ENCODE measurements at places on chromosomes 4 and X.
A peak's percentile ranks its signal among the peaks of the same experiment; 100 is the strongest.

GRCh38 chr4:43373201-43373600, 480.7 kb downstream of the GRXCR1 start:
- no peak overlapping the region for H3K4me3 ChIP-seq
- H3K27ac ChIP-seq: no peak overlapping the region
- no peaks in the 10 kb centered on the region for H3K4me1 ChIP-seq
- DNase-seq: no peak
- no peaks in the 10 kb centered on the region for H3K27me3 ChIP-seq

DNA sequence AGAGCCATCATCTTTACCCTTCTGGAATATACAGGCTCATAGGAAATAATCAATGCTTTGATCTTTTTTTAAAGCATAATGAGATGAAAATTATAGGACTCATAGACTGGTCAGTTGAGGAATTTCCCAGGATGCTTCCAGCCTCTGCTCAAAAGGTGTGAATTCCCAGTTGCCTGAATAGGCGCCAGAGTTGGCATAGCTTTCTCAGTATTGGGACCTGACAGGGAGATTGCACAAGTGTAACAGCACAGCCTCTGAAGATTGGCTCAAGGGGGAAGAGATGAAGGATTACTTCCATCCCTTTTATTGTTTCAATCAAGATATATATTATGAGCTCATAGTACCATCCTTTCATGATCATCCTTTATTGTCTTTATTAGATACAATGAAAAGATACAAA, 17.9 kb downstream of the TET2 start:
- no peaks in the 10 kb centered on the region for H3K36me3 ChIP-seq
- H3K4me3 ChIP-seq: no peak overlapping the region
- no peak for DNase-seq
- H3K27ac ChIP-seq: no peak overlapping the region
- no peaks in the 10 kb centered on the region for H3K27me3 ChIP-seq
- H3K4me1 ChIP-seq: no peaks in the 10 kb centered on the region

DNA sequence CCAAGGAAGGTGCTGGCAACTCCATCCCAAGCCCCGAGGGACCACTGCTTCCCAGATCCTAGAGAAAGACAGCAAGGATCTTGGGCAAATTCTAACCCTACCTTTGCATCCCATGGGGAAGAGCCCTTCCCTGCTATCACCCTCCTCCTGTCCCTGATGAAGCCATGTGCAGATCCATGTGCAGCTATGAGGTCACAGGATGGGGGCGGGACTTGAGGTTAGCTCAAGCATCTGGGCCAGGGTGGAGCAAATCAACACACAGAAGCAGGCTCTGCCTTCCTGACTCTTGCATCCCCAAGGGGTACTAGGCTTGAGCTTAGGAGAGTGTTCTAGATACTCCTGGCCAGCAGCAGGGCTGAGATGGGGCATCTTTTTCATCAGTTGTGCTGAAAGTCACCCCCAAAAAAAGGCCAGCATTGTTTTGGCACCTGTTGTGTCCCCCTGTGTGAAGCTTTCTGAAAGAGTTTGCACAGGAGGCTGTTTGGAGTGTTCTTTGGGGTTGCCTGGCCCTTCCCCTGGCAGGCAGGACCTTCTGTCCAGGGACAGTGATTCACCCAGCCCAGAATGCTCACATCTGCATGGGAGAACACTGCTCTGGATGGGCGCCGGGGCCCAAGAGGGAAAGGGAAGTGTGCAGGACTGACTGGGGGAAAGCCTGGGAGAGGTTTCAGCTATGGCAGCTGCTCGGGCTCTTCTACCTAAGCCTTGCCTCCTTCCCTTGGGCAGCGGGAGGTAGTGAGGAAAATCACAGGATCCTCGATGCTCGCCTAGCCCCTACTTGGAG, 50.8 kb downstream of the PRPS1 start:
- peaks cover 11% of the 10 kb centered on the region for H3K4me1 ChIP-seq
- no peak overlapping the region for H3K4me3 ChIP-seq
- no peak overlapping the region for H3K27ac ChIP-seq
- no peaks in the 10 kb centered on the region for H3K36me3 ChIP-seq
- peak; percentile 55 for DNase-seq

DNA sequence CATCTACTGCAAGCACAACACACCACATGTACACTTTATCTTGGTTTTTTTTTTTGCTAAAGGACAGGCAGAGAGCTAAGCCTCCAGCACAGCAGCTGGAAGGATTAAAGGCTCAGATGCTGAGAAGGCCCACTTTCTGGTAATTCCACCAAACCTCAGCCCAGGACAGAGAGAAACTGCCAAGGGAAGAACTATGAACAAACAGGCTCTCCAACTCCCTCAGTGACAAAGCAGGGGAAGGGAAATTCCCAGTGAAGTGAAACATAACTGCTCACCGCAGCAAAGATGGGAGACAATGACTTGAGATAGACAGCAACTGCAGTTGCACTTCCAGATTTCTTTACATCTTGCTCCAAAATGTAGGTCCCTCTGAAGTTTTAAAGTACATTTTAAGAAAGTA, 4.8 kb downstream of the PROM1 start:
- H3K4me3 ChIP-seq: no peak overlapping the region
- peak; percentile 38 for DNase-seq
- H3K4me1 ChIP-seq: no peaks in the 10 kb centered on the region
- H3K36me3 ChIP-seq: no peaks in the 10 kb centered on the region
- H3K27me3 ChIP-seq: peaks cover 24% of the 10 kb centered on the region

DNA sequence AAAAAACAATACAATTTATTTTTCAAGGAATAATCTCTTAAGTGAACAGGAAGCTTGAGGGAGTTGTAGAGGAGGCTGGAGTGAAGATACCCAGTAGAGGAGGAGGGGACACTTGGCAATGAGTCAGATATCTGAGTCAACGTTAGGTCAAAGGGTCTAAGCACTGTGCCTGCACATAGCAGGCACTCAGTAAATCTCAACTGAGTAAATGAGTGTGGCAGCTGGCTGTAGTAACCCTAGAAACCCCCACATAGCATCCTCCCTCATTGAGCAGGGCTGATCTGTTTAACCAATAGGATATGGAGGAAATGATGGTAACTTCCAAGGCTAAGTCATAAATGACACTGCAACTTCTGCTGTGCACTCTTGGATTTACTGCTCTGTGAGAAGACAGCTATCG, 186.0 kb upstream of the FAM241A start:
- no peak overlapping the region for H3K27ac ChIP-seq
- no peaks in the 10 kb centered on the region for H3K4me1 ChIP-seq
- H3K27me3 ChIP-seq: no peaks in the 10 kb centered on the region
- H3K36me3 ChIP-seq: no peaks in the 10 kb centered on the region
- H3K4me3 ChIP-seq: no peak overlapping the region

DNA sequence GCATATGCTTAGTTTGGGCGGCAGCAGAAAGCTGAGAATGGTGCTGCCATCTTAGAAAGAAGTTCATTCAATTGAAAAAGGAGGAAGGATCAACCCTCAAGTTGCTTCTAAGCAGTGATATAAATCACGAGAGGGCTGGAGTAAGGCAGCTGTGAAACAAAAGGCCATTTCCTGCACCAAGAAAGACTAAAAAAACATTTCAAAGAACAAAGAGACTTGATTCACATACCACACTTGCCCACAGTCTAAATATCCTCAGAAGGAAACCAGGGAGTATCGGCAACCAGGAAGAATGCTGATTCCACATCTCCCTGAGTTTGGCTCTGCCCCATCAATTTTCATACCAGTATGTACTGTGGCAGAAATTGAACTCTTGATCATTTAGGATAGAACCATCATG, 240.1 kb downstream of the OPHN1 start:
- no peak overlapping the region for H3K4me3 ChIP-seq
- no peaks in the 10 kb centered on the region for H3K4me1 ChIP-seq
- H3K36me3 ChIP-seq: no peaks in the 10 kb centered on the region
- no peak overlapping the region for H3K27ac ChIP-seq

DNA sequence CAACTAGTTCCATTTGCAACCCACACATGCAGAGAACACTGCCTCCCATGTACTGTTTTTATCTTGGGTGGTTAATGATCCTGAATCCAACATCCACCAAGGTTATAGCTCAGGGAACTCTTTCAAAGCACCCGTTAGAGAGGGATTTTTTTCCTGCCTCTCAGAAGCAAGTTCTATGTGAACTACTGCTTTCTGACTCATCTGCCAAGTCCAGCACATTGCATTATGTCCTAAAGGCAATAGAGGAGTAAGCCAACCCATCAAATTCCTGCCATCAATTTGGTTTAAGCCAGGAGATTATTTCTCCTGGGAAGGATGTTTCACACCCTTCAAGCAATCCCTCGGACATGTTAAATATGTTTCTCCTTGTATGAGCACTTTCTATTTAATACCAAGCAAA, 334.5 kb downstream of the GASK1B start:
- H3K27me3 ChIP-seq: no peaks in the 10 kb centered on the region
- no peak for DNase-seq
- H3K4me3 ChIP-seq: no peak overlapping the region

GRCh38 chr4:169068423-169068822, 58.4 kb upstream of the CBR4 start:
- DNase-seq: no peak
- no peaks in the 10 kb centered on the region for H3K27me3 ChIP-seq
- no peaks in the 10 kb centered on the region for H3K4me1 ChIP-seq

GRCh38 chr4:98618680-98619079, 39.7 kb downstream of the TSPAN5 start:
- H3K27ac ChIP-seq: no peak overlapping the region
- DNase-seq: no peak
- no peak overlapping the region for H3K4me3 ChIP-seq
- H3K27me3 ChIP-seq: no peaks in the 10 kb centered on the region
- peaks cover 2% of the 10 kb centered on the region for H3K36me3 ChIP-seq

DNA sequence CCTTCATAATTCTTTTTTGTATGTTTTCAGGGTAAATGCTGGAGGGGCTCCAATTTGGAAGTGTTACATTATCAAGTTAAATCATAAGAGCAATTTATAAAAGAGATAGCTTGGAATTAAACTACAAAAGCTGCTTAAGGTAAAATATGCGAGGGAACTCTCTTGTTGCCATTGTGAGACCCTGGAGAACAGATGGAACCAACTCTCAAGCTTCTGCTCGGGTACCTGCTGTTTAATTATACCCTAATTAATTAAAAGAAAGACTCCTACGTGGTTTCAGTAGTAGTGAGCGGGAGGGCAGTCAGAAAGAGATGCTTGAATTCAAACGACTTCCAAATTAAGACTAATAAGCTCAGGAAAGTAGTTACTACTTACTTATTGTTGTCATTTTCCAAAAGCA, 313.1 kb upstream of the TACR3 start:
- H3K36me3 ChIP-seq: no peaks in the 10 kb centered on the region
- no peaks in the 10 kb centered on the region for H3K4me1 ChIP-seq

DNA sequence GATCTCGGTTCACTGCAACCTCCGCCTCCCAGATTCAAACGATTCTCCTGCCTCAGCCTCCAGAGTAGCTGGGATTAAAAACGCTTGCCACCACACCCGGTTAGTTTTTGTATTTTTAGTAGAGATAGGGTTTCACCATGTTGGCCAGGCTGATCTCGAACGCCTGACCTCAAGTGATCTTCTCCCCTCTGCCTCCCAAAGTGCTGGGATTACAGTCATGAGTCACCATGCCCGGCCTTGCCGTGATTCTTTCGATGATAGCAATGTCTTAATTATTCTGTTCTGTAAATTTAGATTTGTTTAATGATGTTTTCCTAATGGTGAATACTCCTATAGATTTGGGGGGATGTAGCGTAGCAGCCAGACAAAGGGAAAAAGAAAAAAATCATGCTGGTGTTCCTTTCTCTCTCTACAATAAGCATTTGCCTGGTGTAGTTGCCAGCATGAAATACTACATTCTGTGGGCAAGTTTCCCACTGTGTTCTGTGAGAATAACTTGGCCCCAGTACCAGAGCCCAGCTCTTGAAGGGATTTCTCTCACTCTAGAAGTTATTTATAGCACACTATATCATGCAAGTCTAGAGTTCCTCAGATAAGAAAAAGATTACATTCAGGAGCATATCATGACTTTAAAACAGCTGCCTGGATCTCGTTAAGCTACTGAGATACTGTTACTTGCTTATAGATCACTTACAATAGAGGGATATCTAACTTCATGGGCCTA, 15.4 kb downstream of the NIPAL1 start:
- no peaks in the 10 kb centered on the region for H3K36me3 ChIP-seq
- DNase-seq: peak; percentile 62
- H3K4me1 ChIP-seq: no peaks in the 10 kb centered on the region
- H3K27ac ChIP-seq: no peak overlapping the region
- H3K4me3 ChIP-seq: no peak overlapping the region
- H3K27me3 ChIP-seq: no peaks in the 10 kb centered on the region

- DNase-seq: no peak
- H3K4me1 ChIP-seq: no peaks in the 10 kb centered on the region
- H3K27ac ChIP-seq: no peak overlapping the region
- H3K27me3 ChIP-seq: no peaks in the 10 kb centered on the region
These were observed 83.1 kb upstream of the ARSJ start for GRCh38 chr4:114062499-114062898.
